Activated T-cell treated with anti-CD3 and anti-CD28 coated beads, Interleukin-2, amount 50 U/mL, for 72 hours (primary cell): ENCODE measurements at places on chromosomes 6 and 20. TPM values are rescaled to one million over a fixed set of nuclear protein-coding genes. Genes with fewer than 3 reads are reported as not detected.

GRCh38 chr20:1163105-1163504, 21.7 kb downstream of the TMEM74B start:
- H3K4me1 ChIP-seq = no peaks in the 10 kb centered on the region
- DNase-seq = no peak
- H3K27me3 ChIP-seq = no peaks in the 10 kb centered on the region
- peaks cover 27% of the 10 kb centered on the region for H3K36me3 ChIP-seq
- no peak overlapping the region for H3K27ac ChIP-seq

GRCh38 chr6:152423216-152424103, 213.7 kb downstream of the SYNE1 start:
- no peaks in the 10 kb centered on the region for H3K4me1 ChIP-seq
- H3K4me3 ChIP-seq = no peak overlapping the region
- no peak for DNase-seq
- H3K27me3 ChIP-seq = peaks cover 18% of the 10 kb centered on the region
- no peak overlapping the region for H3K27ac ChIP-seq
- H3K36me3 ChIP-seq = no peaks in the 10 kb centered on the region

DNA sequence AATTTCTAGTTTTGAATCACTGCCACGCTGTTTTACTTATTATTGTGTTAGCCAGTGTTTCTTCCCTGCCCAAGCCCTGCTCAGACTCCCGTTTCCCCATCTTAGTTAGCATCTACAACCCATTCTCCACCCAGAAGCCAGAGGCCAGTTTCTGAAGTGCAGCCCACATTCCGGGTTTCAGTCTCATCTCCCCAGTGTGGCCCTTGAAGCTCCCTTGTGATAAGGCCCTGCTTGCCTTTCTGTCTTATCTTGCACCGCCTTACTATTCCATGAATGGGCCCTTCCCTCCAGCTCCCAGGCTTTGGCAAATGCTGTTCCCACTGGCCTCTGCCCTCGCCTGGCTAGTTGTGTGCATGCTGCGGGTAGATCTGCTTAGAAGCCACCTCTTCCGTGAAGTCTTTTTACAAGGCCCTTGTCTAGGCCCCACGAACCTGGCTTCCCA, 41.1 kb downstream of the TOX2 start:
- no peak for DNase-seq
- peaks cover 22% of the 10 kb centered on the region for H3K36me3 ChIP-seq
- no peak overlapping the region for H3K27ac ChIP-seq
- peaks cover 75% of the 10 kb centered on the region for H3K4me1 ChIP-seq
- H3K4me3 ChIP-seq = peak overlapping the region; percentile 66

GRCh38 chr6:123965894-123966293, 162.2 kb downstream of the NKAIN2 start:
- no peak overlapping the region for H3K4me3 ChIP-seq
- H3K27me3 ChIP-seq = no peaks in the 10 kb centered on the region
- no peaks in the 10 kb centered on the region for H3K36me3 ChIP-seq
- no peak for DNase-seq
- no peak overlapping the region for H3K27ac ChIP-seq

GRCh38 chr6:32291543-32291942, 67.7 kb upstream of the NOTCH4 start:
- peaks cover 36% of the 10 kb centered on the region for H3K27me3 ChIP-seq
- no peaks in the 10 kb centered on the region for H3K4me1 ChIP-seq
- H3K27ac ChIP-seq = no peak overlapping the region
- no peak for DNase-seq
- H3K4me3 ChIP-seq = no peak overlapping the region

DNA sequence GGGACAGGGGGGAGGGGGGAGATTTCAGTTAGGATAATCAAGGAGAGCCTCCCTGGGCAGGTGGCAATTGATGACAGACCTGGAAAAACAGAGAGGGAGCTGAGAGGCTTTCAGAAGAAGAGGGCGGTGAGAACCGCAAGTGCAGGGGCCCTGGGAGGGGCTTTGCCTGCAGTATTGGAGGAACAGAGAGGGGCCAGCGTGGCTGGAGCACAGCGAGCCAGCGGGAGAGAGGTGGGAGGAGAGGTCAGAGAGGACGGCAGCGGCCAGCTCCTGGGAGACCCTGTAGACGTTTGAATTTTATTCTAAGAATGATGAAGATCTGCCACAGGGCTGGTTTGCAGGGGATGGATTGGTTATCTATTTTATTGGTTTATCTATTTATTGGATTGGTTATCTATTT, 34.5 kb upstream of the NOL4L start:
- H3K36me3 ChIP-seq = no peaks in the 10 kb centered on the region
- no peak overlapping the region for H3K27ac ChIP-seq
- no peak overlapping the region for H3K4me3 ChIP-seq
- no peak for DNase-seq
- no peaks in the 10 kb centered on the region for H3K27me3 ChIP-seq
- H3K4me1 ChIP-seq = peaks cover 13% of the 10 kb centered on the region

GRCh38 chr6:5208471-5208971, 52.2 kb downstream of the LYRM4 start:
- no peak overlapping the region for H3K4me3 ChIP-seq
- H3K27ac ChIP-seq = no peak overlapping the region
- peaks cover 6% of the 10 kb centered on the region for H3K36me3 ChIP-seq
- no peaks in the 10 kb centered on the region for H3K27me3 ChIP-seq
- peaks cover 13% of the 10 kb centered on the region for H3K4me1 ChIP-seq

DNA sequence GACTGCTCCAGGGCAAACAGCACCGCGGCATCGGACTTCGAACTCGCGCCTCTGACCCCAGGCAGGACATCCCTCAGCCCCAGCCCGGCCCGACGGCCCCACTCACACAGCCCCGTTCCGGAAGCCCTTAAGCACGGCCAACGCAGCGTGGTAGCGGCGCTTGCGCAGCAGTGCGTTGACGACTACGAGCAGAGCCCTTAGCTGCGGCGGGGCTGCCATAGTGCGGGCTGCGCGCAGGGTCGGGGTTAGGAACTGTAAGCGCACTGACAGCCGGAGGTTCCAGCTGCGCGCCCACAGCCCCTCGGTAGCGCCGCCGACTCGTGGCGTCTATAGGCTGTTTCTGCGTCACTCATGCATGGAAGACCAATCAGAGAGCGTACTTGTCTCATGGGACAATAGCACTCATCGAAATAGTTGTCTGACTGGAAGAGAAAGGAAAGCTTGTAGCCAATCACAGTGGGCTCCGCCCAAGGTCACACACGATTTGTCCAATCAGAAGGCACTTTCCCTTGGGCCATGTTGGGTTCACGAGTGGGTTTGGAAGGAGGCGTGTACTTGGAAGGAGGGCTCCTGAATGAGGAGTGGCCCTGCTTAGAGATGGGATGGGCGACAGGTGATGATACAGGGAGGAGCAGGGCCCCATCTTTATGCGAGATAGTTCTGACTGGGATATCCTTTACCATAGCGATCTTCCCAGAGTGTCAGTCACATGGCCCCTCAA, at the start of gene PXMP4:
PXMP4 (minus strand) TSS at position 322 of the 721 bp plus-strand sequence; CDS start at position 219, 103 bp downstream.
- peak within 1 kb of the TSS; percentile 73 for H3K27ac ChIP-seq
- peak; percentile 90 for DNase-seq
- peaks cover 4% of the 10 kb centered on the region for H3K36me3 ChIP-seq
- no peaks in the 10 kb centered on the region for H3K27me3 ChIP-seq
- H3K4me1 ChIP-seq = peaks cover 27% of the 10 kb centered on the region
- H3K4me3 ChIP-seq = peak within 1 kb of the TSS; percentile 94

- no peaks in the 10 kb centered on the region for H3K27me3 ChIP-seq
- peaks cover 6% of the 10 kb centered on the region for H3K36me3 ChIP-seq
- no peaks in the 10 kb centered on the region for H3K4me1 ChIP-seq
- H3K4me3 ChIP-seq = peak overlapping the region; percentile 10
- no peak for DNase-seq
These were observed 57.5 kb downstream of the ILRUN start for GRCh38 chr6:34638834-34639736.

GRCh38 chr20:15380770-15381169, 1043.4 kb upstream of the FLRT3 start:
- no peaks in the 10 kb centered on the region for H3K36me3 ChIP-seq
- H3K27me3 ChIP-seq = no peaks in the 10 kb centered on the region
- H3K4me1 ChIP-seq = no peaks in the 10 kb centered on the region
- no peak overlapping the region for H3K27ac ChIP-seq

DNA sequence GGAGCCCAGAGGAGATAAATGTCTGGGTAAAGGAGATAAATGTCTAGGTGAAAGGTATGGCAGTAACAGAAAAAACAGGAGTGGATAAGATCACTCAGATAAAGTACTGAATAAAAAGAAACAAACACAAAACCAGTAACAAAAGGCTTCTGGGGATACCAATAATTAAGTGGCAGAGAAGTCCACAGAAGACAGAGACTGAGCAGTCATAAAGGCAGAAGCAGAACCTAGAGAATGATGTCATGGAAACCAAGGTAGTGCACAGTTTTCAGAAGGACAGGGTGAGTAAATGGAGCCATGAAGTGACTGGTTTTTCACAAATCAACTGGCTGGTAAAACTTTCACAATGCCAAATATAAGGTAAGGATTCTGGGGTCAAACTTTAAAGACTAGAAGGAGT, 80.9 kb upstream of the PLN start:
- H3K27ac ChIP-seq = peak overlapping the region; percentile 13
- H3K27me3 ChIP-seq = no peaks in the 10 kb centered on the region
- no peak for DNase-seq
- peaks cover 14% of the 10 kb centered on the region for H3K4me1 ChIP-seq

- DNase-seq = peak; percentile 52
- H3K27me3 ChIP-seq = no peaks in the 10 kb centered on the region
- H3K27ac ChIP-seq = no peak overlapping the region
These were observed 8.8 kb upstream of the C20orf144 start for GRCh38 chr20:33653218-33653899.

GRCh38 chr20:62762801-62763368, 33.4 kb upstream of the MRGBP start:
- no peaks in the 10 kb centered on the region for H3K27me3 ChIP-seq
- no peak overlapping the region for H3K27ac ChIP-seq
- no peak overlapping the region for H3K4me3 ChIP-seq
- H3K36me3 ChIP-seq = no peaks in the 10 kb centered on the region
- no peak for DNase-seq

DNA sequence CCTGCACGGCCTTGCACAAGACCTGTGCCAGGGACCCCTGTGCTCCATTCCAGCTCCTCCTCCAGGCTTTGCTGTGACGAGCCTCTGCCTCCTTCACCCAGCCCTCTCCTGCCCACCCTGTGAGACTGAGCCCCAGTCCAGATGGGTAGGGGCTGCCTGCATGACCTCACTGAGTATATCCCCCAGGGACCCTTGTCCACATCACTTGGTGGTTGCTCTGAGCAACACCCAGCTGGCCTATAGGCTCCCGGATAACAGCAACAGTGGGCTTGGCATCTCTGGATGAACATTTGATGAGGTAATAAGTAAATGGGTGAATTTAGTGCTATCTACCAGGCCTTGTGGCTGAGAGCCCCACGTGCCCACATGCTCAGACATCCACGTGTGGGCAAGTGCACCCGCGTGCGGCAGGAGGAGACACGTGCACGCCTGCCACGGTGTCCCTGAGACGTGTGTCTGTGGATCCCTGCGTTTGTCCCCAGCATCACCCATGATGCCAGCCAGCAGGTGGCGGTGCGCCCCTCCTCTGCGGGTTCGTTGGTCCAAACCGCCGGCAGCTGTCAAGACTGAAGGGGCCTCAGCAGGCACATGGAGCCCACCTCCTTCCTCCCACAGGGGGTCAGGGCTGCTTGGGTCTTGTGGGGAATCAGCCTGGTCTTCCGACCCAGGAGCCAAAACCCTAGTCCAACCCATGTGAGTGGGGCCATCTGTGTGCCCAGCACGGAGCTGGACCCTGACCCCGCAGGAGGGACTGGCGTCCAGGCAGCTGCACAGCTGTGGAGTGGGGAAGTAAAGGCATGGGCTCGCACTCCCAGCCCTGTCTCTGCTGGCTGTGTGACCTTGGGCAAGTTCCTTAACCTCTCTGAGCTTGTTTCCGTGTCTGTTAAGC, 45.9 kb downstream of the FGD2 start:
- peak overlapping the region; percentile 98 for H3K27ac ChIP-seq
- H3K4me3 ChIP-seq = peak overlapping the region; percentile 92
- H3K27me3 ChIP-seq = no peaks in the 10 kb centered on the region
- peaks cover 5% of the 10 kb centered on the region for H3K36me3 ChIP-seq

GRCh38 chr6:37988696-37989095, 169.2 kb downstream of the ZFAND3 start:
- no peak for DNase-seq
- peak overlapping the region; percentile 13 for H3K27ac ChIP-seq
- H3K27me3 ChIP-seq = no peaks in the 10 kb centered on the region
- H3K4me3 ChIP-seq = no peak overlapping the region

GRCh38 chr6:47481806-47482205, 4.2 kb downstream of the CD2AP start:
- H3K27me3 ChIP-seq = no peaks in the 10 kb centered on the region
- DNase-seq = no peak
- H3K4me3 ChIP-seq = no peak overlapping the region
- H3K36me3 ChIP-seq = peaks cover 3% of the 10 kb centered on the region

DNA sequence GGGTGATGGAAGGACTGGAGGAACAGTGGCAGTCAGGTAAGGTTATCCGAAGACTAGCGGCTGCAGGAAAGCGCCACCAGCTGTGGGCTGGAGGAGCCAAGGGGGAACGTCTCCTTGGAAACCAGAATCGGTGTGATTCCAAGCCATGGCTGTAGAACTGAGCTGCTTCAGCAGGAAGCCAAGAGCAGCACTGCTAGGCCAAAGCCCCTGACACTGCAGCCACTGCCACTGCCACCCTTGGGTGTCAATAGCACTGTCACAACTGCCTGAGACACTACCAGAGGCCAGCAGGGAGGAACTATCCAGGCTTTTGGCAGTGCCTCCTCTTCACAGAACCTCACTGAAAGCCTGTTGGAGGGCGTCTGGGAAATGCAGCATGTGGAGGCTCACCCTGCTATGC, 289.6 kb upstream of the SUPT3H start:
- peaks cover 1% of the 10 kb centered on the region for H3K36me3 ChIP-seq
- H3K4me3 ChIP-seq = no peak overlapping the region
- DNase-seq = no peak
- peak overlapping the region; percentile 4 for H3K27ac ChIP-seq

- no peak for DNase-seq
- H3K4me3 ChIP-seq = no peak overlapping the region
- H3K36me3 ChIP-seq = no peaks in the 10 kb centered on the region
- H3K4me1 ChIP-seq = no peaks in the 10 kb centered on the region
These were observed 21.1 kb upstream of the THBS2 start for GRCh38 chr6:169274781-169275180.

The PTK7 gene
- total RNA-seq = 2.8 TPM

The TAGAP gene
- total RNA-seq = 34.6 TPM

The HLA-DOA gene
- total RNA-seq = 3.1 TPM

The ULBP3 gene
- 1.1 TPM for total RNA-seq

The DNAH8 gene
- 0.02 TPM for total RNA-seq

The PAK5 gene
- not detected for total RNA-seq

The PRSS35 gene
- not detected for total RNA-seq

The HLA-F gene
- 238 TPM for total RNA-seq

The GPR31 gene
- not detected for total RNA-seq

The CRISP3 gene
- not detected for total RNA-seq

The RAD21L1 gene
- 0.21 TPM for total RNA-seq

The KIF13A gene
- total RNA-seq = 0.46 TPM

The PNLDC1 gene
- total RNA-seq = 0.62 TPM

The EHMT2 gene
- total RNA-seq = 49.2 TPM

The FAM209A gene
- 2.2 TPM for total RNA-seq
